ENCODE measurements at places on chromosomes 12 and 14. TPM values are rescaled to one million over a fixed set of nuclear protein-coding genes. Genes with fewer than 3 reads are reported as not detected.

Gene MYBPC1
- total RNA-seq = 85.2 TPM

Gene SERPINA12
- total RNA-seq = not detected

Gene CD27
- total RNA-seq = 0.26 TPM

Gene NFE2
- 0.63 TPM for total RNA-seq

Gene MDM1
- 60.7 TPM for total RNA-seq

Gene RAD52
- total RNA-seq = 31.6 TPM

Gene CEBPE
- total RNA-seq = not detected

DNA sequence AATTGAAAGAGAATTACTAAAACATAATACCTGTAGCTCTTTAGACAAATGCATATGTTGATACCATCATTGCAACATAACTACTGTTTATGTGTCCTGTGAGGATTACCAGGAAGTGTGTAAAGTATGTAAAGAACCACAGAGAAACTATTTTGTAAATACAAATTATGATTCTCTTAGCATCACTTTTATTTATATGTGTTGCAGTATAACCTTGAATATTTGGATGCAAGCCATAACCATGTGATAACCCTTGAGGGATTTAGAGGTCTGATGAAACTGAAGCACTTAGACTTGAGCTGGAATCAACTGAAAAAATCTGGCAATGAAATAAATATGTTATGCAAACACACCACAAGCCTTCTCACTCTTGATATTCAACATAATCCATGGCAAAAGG, 77.5 kb downstream of the LRRC9 start:
- no peak for DNase-seq

DNA sequence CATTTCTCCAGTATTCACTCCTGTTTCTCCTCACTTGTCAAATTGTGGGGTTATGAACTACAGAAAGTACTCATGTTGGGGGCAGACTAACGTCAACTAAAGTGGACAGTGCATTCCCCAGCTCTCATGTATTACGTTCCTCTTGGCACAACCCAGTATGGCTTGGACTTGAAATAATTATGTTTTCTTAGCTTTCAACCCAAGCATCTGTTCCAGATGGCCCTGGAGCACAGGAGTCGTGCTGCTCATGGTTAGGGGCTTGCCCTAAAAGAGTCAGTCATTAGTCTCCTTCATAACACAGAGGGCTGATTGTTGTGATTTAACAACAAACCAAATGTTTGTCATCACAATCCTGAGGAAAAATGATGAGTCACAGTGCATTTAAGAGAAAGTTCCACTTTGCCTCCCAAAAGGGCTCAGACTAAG, 154.4 kb downstream of the RPAP3 start:
- no peak for DNase-seq

DNA sequence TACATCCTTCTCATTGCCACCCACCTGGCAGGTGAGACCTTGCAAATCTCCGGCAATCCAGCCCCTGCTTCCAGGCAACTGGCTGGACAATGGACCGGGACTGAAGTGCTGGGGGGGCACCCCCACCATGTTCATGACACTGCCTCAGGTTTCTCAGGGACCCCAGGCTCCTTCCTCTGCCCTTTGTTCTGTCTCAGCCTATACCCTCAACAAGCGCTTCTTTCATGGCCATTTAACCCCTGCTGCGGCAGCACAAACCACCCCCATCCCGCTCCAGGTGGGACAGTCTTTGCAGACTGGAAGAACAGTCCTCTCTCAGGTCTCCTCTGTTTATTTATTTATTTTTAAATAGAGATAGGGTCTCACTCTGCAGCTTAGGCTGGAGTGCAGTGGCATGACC, 7.6 kb downstream of the ISM2 start:
- no peak for DNase-seq

- no peak for DNase-seq
Measured at GRCh38 chr12:53096089-53096741, 1.3 kb upstream of the IGFBP6 start.

DNA sequence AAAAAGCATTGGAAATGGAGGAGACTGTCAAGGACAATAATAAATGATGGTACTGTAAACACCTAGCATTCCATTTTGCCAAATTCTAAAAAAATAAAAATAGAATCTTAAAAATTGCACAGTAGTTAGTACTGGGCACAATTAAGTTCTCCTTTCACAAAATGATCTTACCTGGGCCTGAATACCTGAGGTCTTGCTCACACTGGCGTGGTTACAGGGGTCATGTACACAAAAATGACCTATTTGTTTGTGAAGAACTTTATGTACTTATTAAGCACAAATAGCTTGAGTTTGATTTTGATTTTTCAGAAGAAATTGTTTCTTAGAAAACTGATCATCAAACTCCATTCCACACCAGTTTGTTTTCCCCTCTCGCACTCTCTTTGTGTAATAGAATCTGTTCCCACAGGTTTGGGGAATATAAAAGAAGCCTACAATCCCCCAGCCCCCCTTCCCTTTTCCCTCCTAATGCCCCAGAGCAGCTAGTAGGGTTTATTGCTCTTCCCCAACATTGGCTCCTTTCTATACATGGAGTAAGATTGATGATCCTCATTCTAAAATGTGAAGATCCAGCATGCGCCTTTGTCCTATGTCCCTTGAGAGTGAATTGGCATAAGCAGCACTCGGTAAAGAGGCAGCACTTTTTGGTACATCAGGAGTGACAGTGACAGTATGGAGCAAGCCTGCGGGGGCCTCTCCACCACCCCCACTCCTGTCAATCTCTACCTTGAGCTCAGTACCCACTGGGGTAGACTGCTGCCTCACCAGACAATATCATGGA, 204.3 kb downstream of the ASCL1 start:
- DNase-seq = no peak

GRCh38 chr12:66600903-66601302, 78.0 kb downstream of the GRIP1 start:
- no peak for DNase-seq

DNA sequence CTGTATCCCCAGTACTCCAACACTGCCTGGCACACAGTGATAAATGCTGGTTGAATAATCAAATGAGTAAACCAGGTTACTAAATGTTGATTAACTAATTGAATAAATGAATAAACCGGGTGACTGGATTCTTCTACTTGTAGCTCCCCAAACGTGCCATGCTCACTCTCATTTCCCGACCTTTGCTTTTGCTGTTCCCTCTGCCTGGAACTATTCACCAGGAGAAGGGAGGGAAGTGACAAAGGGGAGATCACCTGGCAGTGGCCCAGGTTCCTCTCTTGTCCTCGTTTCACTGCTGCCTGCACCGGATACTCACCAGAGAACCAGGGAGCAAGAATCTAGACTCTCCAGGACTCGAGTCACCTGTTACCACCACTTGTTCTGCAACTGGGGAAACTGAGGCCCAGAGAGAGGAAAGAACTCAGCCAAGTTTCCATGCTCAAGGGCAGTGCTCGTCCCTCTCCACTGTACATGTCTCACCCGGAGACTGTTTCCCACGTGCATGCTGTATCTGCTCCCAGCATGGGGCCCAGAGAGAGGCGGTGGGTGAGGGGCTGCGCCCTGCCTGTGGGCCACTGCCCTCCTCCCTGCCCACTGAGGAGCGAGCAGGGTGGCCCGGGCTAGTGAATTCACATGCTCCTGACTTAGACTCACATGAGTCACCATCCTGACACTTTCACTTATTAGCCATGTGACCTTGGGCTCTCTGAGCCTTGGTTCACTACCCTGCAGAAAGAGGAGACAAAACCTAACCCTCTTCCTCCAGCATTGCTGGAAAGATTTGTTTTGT, 17.7 kb upstream of the POP5 start:
- no peak for DNase-seq

- DNase-seq = no peak
Measured at GRCh38 chr14:100786131-100786530, 39.8 kb upstream of the MEG3 start.

- DNase-seq = no peak
Measured at GRCh38 chr12:80711866-80712265, 4.4 kb downstream of the MYF6 start.

DNA sequence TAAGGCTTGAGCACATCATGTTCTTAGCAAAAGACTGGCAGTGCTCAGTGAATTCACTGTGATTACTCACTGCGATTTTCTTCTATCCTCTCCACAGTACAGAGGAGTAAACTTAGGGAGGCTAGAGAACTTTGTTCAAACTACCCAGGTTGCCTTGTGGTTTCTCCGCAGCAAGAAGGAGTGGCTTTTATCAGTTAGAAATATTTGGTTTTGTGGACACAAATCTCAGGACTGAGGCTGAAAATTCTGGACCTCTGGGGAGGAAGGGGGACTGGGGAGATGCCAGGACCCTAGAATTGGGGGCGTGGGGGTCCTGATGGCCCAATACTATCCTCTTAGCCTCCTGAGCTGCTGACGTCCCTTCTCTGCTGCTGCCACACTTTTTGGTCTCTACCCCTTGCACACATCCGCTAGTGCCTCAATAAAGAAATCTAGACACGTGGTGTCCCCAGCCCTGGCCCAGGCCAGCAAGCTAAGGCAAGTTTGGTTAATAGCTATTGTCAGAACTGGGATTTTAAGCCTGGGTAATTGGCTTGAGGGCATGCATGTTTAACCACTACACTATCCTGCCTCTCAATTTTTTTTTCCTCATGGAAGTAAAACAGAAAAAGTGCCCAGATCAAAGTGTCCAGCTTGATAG, 842 bp downstream of the OAS2 start:
- no peak for DNase-seq

- no peak for DNase-seq
Measured at GRCh38 chr14:65414961-65415589, 2.5 kb downstream of the FUT8 start.

- DNase-seq = no peak
Measured at GRCh38 chr14:66104486-66104885, 381.7 kb upstream of the CCDC196 start.

DNA sequence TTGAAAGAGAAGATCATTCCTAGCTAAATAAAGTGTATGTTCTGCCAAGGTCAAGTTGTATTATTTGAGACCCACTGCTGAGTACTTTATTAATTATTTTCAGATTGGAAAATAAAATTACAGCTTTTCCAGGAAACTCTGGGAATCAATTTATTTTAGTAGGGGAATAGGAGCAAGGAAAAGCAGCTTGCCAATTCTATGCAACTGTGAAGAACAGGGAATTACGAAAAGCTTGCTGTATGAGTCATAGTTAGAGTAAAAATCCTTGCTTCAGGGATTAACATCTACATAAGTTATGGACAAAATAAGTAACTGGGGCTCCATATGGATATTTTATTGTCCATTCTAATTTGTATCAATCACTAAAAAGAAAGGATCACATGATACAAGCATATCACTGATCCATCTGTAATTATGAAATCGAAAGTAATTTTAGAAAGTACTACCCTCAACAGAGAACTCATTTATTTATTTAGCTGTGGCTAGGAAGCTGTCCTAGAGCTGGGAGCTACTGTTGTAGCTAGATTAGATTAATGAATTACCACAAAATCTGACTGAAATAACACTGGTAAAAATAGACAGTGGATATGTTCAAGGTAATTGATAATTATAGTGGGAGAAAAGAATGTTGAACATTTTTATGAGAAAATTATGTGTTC, 303.5 kb upstream of the NPAS3 start:
- no peak for DNase-seq

DNA sequence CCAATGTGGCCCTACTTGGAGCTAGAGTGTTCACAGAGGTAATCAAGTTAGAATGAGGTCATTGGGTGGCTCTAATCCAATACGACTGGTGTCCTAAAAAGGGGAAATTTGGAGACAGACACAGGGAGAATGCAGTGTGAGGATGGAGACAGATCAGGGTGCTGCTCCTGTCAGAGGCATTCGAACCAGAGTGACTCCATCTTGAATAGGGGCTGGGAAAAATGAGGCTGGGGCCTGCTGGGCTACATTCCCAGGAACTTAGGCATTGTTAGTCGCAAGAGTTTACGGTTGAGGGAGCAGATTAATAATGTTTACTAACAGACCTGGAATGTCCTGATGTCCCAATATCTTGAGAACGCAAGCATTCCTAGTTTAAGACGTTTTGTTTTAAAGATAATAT, 20.2 kb downstream of the TNFAIP2 start:
- no peak for DNase-seq

DNA sequence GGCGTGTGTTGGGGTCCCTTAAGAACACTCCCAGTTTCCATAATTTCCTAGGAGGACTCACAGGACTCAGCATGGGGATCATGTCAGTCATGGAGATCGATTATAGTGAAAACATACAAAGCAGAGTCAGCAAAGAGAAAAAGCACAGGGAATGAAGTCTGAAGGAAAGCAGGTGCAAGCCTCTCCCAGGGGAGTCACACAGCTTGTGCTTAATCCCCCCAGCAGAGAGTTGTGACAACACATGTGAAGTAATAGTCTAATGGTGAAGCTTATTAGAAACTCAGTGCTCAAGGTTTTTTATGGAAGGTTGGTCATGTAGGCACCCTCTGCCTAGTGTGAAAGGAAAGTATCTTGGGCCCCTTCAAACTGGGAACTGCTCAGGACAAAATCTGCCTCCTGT, 149.0 kb upstream of the SEL1L start:
- DNase-seq = no peak

GRCh38 chr14:65065719-65066118, 36.6 kb downstream of the MAX start:
- no peak for DNase-seq

GRCh38 chr14:96100161-96101064, 61.3 kb downstream of the C14orf132 start:
- no peak for DNase-seq

DNA sequence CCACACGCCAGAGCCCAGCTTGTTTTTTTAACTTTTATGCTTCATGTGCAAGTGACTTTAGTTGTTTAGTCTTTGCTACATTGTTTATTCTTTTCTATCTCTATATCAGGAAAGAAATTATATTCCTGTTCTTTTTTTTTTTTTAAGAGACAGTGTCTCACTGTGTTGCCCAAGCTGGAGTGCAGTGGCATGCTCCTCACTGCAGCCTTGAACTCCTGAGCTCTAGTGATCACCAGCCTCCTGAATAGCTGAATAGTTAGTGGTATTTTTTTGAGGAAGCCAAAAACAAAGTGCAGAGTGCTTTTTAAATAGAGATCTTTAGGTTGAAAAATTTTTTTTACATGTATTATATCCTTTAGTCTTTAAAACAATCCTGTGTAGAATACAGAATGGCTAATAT, 58.2 kb downstream of the ETNK1 start:
- DNase-seq = no peak

- DNase-seq = no peak
Measured at GRCh38 chr12:90499795-90500194, 455.2 kb downstream of the CCER1 start.

DNA sequence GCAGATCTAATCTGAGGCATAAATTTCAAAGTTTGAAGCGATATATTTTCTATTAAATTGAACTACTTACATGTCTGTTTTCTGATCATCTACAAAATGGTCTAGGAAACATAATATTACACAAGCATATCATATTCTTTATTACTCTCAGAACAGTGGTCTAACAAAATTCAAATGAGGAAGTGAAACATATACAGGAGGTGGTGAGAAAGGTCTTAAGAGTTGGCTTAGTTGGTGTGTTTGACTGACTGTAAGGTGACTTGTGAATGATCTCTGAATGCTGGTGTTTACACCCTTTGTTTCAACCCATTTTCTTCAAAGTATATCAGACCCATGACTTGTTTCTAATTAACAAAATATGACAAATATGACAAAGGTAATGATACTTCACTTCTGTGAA, 1156.8 kb downstream of the SLC16A7 start:
- no peak for DNase-seq

GRCh38 chr12:128137140-128137539, 129.8 kb upstream of the TMEM132C start:
- DNase-seq = no peak
